LoVo (cell line): ENCODE measurements at places on chromosomes 3 and 15.

DNA sequence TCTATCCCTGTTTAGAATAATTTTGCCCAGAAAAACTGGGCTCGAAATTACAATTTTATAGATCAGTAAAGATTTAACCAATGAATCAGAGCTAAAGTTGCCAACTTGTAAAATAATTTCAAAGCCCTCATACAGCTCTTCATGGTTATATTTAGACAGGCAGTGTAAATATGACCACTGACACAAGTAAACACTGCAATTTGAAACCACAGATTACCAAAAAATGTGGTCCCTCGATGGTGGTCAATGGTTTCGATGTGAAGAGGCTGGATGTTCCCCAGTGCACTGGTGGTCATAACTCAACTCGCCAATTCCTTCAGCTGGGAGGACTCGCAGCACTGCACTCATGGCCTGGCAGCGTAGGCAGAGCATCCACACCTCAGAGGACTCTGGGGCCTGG, 28.6 kb downstream of the LRTM1 start:
- no peak for DNase-seq

- DNase-seq: no peak
Observed at GRCh38 chr3:133112666-133113065, 74.5 kb downstream of the TMEM108 start.

GRCh38 chr15:79657722-79658121, 225.6 kb downstream of the MINAR1 start:
- DNase-seq: no peak

DNA sequence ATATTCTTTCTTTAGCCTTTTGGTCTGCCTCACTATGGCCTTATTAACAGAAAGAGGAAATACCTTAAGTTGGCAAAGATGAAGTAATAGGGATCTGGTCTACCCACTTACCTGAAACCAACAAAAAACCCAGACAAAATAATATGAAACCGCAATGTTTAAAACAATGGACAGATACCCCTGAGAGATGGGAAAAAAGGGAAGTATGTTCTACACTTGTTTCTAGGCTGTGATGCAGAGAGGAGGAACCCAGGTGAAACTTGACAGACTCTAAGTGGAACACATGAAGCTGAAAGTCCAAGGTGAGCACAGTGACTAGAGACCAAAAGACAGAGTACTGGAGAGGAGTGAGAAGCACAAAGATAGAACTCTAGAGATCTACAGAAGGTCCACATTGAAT, 78.4 kb downstream of the NR2E3 start:
- no peak for DNase-seq

GRCh38 chr3:128496602-128497304, 3.8 kb upstream of the GATA2 start:
- no peak for DNase-seq

DNA sequence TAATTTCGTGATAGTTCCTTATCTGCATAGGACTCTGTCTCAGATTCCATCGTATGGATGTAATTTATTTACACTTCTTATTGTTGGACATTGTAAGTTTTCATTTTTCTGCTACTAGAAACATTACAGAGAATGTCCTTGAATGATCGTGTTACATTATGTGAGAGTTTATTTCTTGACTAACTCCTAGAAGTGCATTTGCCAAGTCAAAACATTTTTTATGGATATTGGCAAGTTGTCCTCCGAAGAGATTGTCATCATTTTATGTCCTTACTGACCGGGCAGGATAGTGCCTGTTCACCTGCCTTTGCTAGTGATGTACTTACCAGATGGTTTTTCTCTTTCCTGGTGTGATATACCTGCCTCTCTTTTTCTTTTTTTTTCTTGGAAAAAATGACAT, 13.4 kb downstream of the ASB7 start:
- no peak for DNase-seq

GRCh38 chr3:10757021-10757820, 58.8 kb upstream of the SLC6A11 start:
- no peak for DNase-seq

DNA sequence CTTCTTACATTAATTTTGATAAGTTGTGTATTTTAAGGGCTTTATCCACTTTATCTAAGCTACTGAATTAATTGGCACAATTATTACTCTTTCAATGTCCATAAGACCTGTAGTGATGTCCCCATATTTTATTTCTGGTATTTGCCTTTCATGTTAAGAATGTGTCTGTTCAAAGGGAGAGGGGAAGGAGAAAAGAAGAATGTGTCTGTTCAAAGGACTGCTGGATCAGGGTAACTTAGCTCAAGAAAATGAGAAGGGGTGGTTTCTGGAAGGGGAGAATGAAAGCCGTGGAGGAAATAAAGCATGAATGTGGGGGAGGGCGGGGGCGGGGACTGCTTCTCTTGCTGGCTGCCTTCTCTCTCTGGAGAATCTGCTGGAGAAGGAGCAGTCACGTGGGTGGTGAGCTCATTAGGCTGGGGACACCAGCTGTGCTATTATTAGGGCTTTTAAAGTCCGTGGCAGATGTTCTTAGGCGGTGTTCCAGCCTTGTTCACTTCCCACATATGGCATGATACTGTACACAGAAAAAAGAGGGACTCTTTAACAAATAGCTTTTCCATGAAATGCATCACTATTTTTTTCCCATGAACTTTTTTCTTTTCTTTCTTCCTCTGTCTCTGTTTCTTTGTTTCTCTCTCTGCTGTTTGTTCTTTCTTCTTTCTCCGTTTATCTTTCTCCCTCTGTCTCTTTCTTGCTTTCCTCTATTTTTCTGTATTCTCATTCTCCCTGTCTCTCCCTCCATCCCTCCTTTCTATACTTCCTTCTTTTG, 63.7 kb upstream of the ULK4 start:
- DNase-seq: no peak

DNA sequence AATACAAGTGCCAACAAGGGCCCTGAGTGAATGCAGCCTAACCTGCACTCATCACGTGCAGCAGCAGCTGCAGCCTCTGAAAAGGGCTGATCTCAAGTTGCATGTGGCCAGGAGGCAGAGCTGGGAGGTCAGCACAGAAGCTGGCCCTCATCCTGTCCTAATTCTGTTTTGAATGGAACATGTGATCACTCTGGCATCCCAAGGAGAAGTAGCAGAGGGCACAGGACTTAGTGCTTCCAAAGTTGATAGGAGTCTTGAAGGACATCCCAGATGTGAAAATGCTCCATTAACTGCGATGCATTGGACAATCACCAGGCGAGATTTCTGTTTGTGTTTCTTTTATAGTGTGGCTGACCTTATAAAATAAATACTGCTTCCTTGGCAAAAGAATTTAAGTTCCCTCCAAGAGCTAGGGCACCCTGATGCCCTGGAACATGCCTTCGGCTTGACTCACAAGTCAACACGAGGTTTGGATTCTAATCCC, 31.6 kb upstream of the STAG1 start:
- DNase-seq: no peak

DNA sequence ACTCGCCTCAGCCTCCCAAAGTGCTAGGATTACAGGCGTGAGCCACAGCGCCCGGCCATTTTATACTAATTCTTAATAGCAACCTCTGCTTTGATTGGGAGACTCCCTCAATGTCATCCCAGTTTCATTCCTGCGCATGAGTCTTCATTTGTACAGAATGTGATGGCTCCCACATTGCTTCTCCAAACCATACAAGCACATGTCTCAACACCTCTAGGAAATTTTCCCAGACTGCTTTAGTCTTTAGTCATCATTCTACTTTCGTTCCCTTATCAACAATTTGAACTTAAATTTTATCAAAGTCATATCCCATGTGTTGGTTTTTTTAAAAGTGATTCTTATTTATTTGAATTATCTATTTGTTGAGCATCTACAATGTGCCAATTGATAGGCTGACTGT, 58.1 kb downstream of the SNX4 start:
- no peak for DNase-seq

GRCh38 chr3:196287090-196287439, 461 bp downstream of the PCYT1A start:
- DNase-seq: peak; percentile 26

DNA sequence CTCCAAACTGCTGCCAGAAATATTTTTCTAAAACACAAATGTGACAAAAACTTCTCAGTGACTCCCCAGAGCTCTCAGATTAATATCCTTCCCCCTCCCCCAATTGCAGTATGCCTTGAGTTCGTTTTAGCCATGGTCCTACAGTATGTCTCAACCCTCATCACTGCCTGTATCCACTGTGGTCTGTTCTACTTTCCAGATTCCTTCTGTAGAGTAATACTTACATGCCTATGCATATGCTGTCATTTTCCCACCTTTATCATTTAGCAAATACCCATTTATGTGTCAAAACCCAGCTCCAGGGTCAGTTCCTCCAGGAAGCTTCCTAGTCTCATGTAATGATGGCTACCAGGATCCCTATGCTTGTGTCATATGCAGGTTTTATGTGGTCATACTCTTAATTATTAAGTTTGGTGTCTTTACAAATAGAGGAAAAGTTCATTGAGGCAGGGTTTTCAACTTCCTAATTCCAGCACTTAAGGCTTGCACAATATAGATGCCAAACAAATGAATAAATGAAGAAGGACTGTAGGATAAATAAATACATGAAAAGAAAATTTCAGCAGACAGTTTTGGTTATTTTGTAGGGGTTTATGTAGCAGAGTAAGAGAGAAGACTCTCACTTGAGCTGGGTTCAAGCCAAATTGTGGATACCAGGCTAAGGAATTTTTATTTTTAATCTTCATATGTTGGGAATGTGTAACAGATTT, 170.8 kb downstream of the ALCAM start:
- no peak for DNase-seq
